T-helper 2 cell treated with Interferon-gamma antibody and Interleukin-4, amounts not matched to agents 5 μg/mL and 100 μg/mL, for 36 hours (primary cell): ENCODE measurements at places on chromosomes 7 and 10.

DNA sequence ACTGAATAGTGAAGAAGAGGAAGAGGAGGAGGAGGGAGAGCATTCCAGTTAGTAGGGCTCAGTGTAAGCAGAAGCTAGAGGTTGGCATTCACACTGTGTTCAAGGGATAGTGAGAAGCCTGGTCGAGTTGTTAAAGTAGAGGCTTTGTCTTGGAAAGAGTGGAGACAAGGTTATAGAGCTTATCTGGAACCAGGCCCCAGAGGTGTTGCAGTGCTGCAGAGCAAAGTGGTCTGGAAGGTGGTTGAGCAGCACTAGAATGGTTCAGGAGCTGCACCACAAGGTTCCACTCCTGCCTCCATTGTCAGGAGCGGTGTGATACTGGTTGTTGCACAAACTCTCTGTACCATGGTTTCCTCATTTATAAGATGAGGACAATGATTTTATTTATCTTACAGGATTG is 8.8 kb upstream of the PCGF5 start:
- DNase-seq: no peak

DNA sequence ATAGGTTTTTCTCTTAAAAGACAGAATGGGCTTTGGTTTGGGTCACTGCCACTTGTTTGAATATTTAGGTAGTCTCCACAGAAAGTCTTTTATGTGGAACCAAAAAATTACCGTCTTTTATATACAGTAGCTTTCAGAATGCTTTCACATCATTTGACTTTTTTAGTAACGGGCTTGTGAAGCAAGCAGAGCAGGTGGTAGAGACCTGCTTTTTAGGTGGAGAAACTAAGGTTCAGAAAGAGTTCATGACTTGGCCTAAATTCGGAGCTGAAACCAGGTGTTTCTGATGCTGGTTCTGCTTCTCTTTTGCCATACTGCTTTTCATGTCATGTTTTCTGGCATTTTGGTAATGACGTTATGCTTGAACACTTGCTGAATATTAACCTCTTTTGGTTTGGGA is 36.3 kb downstream of the GARS1 start:
- no peak for DNase-seq

GRCh38 chr7:139159900-139160675 is 50.6 kb upstream of the ZC3HAV1 start:
- DNase-seq: no peak

- DNase-seq: no peak
Measured at GRCh38 chr7:87837597-87837996, 38.6 kb downstream of the SLC25A40 start.

DNA sequence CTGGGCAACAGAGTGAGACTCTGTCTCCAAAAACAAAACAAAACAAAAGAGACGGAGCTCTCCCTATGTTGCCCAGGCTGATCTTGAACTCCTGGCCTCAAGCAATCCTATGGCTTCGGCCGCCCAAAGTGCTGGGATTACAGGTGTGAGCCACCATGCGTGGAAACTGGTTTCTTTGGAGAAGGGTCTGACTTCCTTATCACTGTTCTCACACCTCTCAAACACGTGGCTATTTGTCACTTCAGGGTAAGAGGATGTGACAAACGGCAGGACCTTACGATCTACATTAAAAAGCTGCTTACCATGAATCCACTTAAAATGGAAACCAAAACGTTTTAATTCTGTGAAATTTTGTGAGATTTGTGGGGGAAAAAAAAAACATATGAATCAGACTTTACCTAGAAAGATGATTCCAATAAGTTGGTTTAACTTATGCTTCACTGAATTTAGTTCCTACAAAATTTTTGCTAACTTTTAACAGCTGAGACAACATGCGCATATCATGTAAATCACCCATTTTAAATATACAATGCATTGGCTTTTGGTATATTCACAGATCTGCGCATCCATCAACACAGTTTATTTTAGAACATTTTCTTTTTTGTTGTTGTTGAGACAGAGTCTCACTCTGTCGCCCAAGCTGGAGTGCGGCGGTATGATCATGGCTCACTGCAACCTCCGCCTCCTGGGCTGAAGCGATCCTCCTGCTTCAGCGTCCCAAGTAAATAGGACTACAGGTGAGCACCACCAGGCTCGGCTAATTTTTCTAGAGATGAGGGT is 18.7 kb upstream of the FOXK1 start:
- no peak for DNase-seq

DNA sequence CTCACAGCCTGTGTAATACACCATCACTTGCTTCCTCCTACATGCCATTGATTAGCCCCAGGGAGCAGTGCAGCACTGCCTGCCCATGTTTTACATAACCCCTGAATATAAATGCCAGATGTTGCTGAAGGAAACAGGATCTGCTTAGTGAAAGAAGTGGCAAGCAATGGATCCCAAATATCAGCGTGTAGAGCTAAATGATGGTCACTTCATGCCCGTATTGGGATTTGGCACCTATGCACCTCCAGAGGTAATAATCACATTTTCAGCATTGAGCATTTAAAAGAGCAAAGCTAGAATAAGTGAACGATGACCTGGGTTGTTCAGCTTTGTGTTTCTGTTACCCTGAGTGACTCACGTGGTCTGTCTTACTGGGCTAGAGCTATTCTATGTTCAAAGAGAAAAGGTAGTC is at the start of gene AKR1C4:
Gene AKR1C4, plus strand, starts transcription at position 136 of the 412 bp plus-strand sequence. Its CDS starts 31 bp downstream, at position 167.
- no peak for DNase-seq

- DNase-seq: no peak
Measured at GRCh38 chr7:98294798-98295382, 13.4 kb downstream of the BRI3 start.

DNA sequence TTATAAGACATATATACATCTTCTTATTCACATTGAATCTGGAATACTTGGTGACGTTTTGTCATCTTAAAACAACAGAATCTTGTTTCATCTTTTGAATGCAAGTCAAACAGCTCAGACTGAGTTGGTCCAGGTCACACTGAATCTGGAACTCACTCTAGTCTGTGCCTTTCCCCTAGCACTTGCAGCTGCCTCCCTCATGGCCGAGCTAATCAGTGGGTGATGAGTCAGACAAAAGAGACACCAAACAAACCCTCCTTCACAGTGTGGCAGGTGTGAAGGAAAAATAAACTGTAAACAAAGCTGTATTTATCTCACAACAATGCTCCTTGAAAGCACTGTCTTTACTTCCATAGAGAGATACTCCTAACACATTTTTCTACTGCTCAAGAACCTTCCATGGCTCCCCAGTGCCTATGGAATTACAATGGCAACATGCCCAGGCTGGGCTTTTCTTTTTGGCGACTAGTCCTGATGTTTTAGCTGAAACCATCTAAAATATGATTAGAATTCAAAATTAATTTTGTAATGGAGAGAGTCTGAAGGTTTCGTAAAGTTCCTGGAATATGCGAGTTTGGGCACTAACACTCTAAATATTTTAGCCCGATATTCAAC is 140.0 kb downstream of the ZNF365 start:
- DNase-seq: no peak

DNA sequence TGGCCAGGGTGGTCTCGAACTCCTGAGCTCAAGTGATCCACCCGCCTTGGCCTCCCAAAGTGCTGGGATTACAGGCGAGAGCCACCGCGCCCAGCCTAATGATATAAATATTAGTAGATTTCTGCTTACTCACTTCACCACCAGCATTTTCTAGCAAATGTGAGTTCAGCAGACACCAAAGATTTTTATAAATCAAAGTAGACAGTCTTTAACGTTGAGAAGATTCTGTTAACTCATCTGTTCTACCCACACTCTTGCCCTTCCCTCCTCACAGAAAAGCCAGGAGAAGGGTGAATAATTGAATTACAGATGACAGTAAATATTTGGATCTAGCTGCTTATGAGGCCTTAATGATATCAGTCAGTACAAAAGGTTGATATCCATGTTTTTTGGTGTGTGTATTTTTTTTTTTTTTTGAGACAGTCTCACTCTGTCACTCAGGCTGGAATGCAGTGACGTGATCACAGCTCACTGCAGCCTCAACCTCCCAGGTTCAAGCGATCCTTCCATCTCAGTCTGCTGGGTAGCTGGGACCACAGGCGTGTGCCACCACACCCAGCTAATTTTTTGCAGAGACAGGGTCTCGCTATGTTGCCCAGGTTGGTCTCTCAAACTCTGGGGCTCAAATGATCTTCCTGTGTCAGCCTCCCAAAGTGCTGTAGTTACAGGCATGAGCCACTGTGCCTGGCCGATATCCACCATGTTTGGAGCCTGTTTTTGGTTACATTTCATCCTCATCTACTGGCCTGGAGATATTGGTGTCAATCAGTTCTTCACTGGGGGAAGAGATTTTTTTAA is 120.5 kb downstream of the CUX1 start:
- DNase-seq: no peak

DNA sequence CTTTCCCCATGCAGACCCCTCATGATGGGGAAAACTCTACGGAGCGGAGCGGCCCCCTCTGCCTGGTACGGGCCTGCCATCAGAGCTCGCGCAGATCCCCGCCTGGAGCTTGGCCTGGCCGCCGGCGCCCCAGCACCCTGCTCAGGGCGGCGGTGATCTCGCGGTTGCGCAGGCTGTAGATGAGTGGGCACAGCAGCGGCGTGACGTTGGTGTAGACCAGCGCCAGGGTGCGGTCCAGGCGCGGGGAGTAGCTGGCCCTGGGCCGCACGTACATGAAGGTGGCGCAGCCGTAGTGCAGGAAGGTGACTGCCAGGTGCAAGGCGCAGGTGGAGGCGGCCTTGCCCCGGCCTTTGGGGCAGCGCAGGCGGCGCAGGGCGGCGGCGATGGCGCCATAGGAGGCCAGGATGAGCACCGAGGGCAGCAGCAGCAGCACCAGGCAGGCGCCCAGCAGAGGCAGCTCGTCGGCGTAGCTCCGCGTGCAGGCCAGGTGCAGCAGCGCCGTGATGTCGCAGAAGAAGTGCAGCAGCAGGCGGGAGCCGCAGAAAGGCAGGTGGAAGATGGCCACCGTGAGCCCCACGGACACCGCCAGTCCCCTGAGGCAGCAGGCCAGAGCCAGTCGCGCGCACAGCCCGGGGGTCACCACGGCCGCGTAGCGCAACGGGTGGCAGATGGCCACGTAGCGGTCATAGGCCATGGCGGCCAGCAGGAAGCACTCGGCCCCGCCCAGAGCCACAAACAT is 33.4 kb downstream of the TAS2R41 start:
- no peak for DNase-seq

GRCh38 chr7:16055263-16055976 is 365.9 kb downstream of the CRPPA start:
- DNase-seq: no peak

DNA sequence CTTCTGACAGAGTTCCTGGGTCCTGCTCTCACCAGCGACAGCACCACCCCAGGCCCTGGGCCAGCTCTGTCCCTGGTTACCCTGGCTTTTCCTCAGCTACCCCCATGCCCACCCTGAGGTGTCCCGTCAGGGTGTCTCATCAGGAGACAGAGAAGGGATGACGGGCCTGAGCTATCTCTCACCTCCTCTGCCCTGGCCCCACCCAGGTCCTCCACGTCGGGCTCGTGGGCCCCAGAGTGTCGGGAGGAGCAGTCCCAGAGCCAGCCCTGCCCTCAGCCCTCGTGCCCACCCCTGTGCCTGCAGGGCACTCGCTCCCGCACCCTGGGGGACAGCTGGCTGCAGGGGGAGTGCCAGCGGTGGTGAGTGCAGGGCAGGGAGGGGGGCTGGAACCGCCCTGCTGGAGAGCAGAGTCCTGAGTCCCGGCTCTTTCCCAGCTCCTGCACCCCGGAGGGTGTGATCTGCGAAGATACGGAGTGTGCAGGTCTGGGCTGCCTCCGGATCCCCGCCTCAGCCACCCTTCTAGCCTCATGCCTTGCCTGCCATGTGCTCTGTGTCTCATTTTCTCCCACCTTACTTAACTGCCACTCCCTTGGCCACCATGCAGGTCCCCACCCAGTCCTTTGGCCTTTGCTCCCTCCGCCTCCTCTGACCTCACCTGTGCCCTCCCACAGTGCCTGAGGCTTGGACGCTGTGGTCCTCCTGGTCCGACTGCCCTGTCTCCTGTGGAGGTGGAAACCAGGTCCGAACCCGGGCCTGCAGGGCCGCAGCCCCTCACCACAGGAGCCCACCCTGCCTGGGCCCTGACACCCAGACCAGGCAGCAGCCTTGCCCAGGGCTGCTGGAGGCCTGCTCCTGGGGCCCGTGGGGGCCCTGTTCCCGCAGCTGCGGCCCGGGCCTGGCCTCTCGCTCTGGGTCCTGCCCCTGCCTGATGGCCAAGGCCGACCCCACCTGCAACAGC is 16.7 kb upstream of the ZNF862 start:
- no peak for DNase-seq

- DNase-seq: no peak
Measured at GRCh38 chr10:3126249-3126648, 46.3 kb downstream of the PITRM1 start.

DNA sequence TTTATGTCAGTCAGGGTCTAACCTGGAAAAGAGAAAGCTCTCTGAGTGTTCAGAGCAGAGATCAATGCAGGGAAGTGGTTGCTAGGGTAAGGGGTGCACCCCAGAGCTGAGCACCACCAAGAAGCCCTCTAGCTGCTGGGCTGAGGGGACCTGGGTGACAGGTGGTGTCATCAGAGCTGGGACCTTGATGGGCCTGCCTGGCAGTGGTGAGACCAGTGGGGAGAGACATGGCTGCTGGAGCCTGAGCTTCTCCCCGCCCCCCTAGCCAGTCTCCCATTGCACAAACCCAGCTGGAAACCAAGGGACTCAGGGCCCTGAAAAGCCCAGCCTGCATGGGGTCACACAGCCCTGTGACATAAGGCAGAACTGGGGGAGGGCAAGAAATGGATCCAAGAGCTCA is 49.1 kb upstream of the OSBPL3 start:
- no peak for DNase-seq

DNA sequence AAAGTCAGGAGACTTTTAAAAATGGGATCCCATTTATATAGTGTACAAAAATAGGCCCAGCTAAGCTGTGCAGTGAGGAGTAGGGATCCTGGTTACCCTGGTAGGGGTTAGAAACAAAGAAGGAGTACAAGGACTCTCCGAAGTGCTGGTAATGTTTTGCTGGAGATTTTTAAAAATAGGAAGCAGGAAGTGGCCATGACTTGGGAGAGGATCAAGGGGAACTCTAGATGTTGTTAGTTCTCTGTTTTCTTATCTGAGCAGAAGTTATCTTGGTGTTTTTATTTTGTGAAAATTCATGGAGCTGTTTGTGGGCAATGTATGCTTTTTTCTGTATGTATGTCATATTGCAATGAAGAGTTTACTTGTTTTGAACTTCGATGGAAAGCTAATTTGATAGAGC is 373.9 kb downstream of the SFMBT2 start:
- no peak for DNase-seq

DNA sequence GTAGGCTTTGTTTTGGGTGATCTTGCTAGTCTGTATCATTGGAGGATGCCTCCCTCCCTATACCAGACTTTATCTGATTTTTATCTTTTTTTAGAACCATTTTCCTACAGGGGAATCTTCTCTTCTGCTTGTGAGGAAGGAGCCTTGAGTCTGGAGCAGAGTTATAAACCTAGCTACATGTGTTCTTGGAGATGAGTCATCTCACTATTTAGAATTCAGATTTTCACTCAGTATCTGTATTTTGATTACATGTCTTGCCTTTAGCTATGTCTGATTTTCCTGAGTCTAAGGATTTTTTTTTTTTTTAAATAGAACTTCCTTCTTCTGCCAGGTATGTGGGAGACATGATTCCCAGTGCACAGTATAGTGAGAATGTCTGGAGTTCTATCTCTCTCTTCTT is 211.6 kb upstream of the MBL2 start:
- no peak for DNase-seq

GRCh38 chr10:5944389-5945189 is 32.8 kb downstream of the IL15RA start:
- no peak for DNase-seq
